ENCODE measurements at places on chromosomes 1 and 21. TPM values are rescaled to one million over a fixed set of nuclear protein-coding genes. Genes with fewer than 3 reads are reported as not detected.

Gene RPAP2
- 13.6 TPM for total RNA-seq

Gene FALEC
- total RNA-seq: not detected

Gene AADACL3
- total RNA-seq: not detected

Gene EDN2
- total RNA-seq: 5.2 TPM

Gene PIGR
- total RNA-seq: not detected

Gene SPRR5
- not detected for total RNA-seq

Gene CTH
- total RNA-seq: 3.1 TPM

Gene IL20
- not detected for total RNA-seq

Gene NOS1AP
- total RNA-seq: 6.3 TPM

Gene MEGF6
- 4.0 TPM for total RNA-seq

Gene SLC44A3
- 20.0 TPM for total RNA-seq

Gene DYNLT5
- total RNA-seq: not detected

Gene LRRC38
- not detected for total RNA-seq

Gene NUP210L
- total RNA-seq: not detected

Gene KIF17
- total RNA-seq: 0.33 TPM

Gene CHML
- 52.1 TPM for total RNA-seq

Gene FAM78B
- not detected for total RNA-seq

Gene PRDM16
- not detected for total RNA-seq

Gene CIART
- total RNA-seq: 5.1 TPM

Measured in placental epithelial cell (primary cell).